Hepatocyte (in vitro differentiated cells): ENCODE measurements at places on chromosomes 12 and 14. TPM values are rescaled to one million over a fixed set of nuclear protein-coding genes. Genes with fewer than 3 reads are reported as not detected.

Gene OR10G3
- polyA plus RNA-seq, result not detected in 2 replicates

Gene ALDH1L2
- 5.9 and 6.5 TPM in 2 replicates for polyA plus RNA-seq

Gene TSPAN11
- polyA plus RNA-seq, result 3.3 and 5.2 TPM in 2 replicates

Gene TSHR
- polyA plus RNA-seq, result 0.43 and 0.83 TPM in 2 replicates

Gene ATXN7L3B
- 30.7 and 33.1 TPM in 2 replicates for polyA plus RNA-seq

Gene IRAK3
- 1.2 and 1.8 TPM in 2 replicates for polyA plus RNA-seq

Gene SYNDIG1L
- 0.40 TPM in 1 of 2 replicates, not detected in the other for polyA plus RNA-seq

Gene CLEC4C
- not detected in 2 replicates for polyA plus RNA-seq

Gene CLEC7A
- 1.3 and 2.3 TPM in 2 replicates for polyA plus RNA-seq

Gene OVCH1
- not detected in 2 replicates for polyA plus RNA-seq

Gene TAS2R9
- not detected in 2 replicates for polyA plus RNA-seq

Gene MMP19
- 10.8 and 16.4 TPM in 2 replicates for polyA plus RNA-seq

Gene LIN7A
- 3.0 and 5.2 TPM in 2 replicates for polyA plus RNA-seq

Gene EML5
- polyA plus RNA-seq, result 0.15 TPM in 1 of 2 replicates, not detected in the other

Gene SMOC1
- 2.1 and 3.4 TPM in 2 replicates for polyA plus RNA-seq

Gene TRMT61A
- 13.2 and 15.0 TPM in 2 replicates for polyA plus RNA-seq

Gene NTS
- polyA plus RNA-seq, result 2.2 and 3.2 TPM in 2 replicates

Gene AMN
- 217 and 247 TPM in 2 replicates for polyA plus RNA-seq

Gene ST8SIA1
- 0.77 and 0.88 TPM in 2 replicates for polyA plus RNA-seq

Gene P2RX2
- not detected in 2 replicates for polyA plus RNA-seq

Gene LTB4R2
- polyA plus RNA-seq, result 0.56 and 0.92 TPM in 2 replicates

Gene KLHL33
- polyA plus RNA-seq, result 0.05 and 0.19 TPM in 2 replicates

Gene GNB3
- 10.2 and 19.1 TPM in 2 replicates for polyA plus RNA-seq

Gene LRP1-AS
- polyA plus RNA-seq, result 0.59 TPM in 1 of 2 replicates, not detected in the other

Gene LRTM2
- polyA plus RNA-seq, result not detected in 2 replicates

Gene KRT83
- not detected in 2 replicates for polyA plus RNA-seq

Gene EMC9
- polyA plus RNA-seq, result 32.2 and 34.1 TPM in 2 replicates

Gene MAP3K9
- 4.1 and 4.4 TPM in 2 replicates for polyA plus RNA-seq

Gene TAS2R14
- 0.59 and 0.64 TPM in 2 replicates for polyA plus RNA-seq

Gene CCDC88C
- 4.3 and 5.9 TPM in 2 replicates for polyA plus RNA-seq

Gene KRT73
- not detected in 2 replicates for polyA plus RNA-seq

Gene RASAL1
- polyA plus RNA-seq, result 0.22 and 0.74 TPM in 2 replicates

Gene TAS2R19
- polyA plus RNA-seq, result 0.16 and 1.4 TPM in 2 replicates

Gene CDC42BPB
- polyA plus RNA-seq, result 9.4 and 10.2 TPM in 2 replicates

Gene GLT1D1
- polyA plus RNA-seq, result 1.1 and 1.9 TPM in 2 replicates

Gene WDHD1
- 4.1 and 4.4 TPM in 2 replicates for polyA plus RNA-seq

Gene CCDC197
- polyA plus RNA-seq, result not detected in 2 replicates

Gene SHMT2
- 85.3 and 126 TPM in 2 replicates for polyA plus RNA-seq

Gene CCDC177
- not detected in 2 replicates for polyA plus RNA-seq

Gene OAS1
- 18.6 and 24.2 TPM in 2 replicates for polyA plus RNA-seq

Gene DNAJC22
- 16.1 and 17.8 TPM in 2 replicates for polyA plus RNA-seq

Gene BIN2
- polyA plus RNA-seq, result 0.18 TPM in 1 of 2 replicates, not detected in the other

Gene CDK4
- 308 and 315 TPM in 2 replicates for polyA plus RNA-seq

Gene PPFIBP1
- 23.9 and 26.1 TPM in 2 replicates for polyA plus RNA-seq

Gene PAWR
- polyA plus RNA-seq, result 54.9 and 70.9 TPM in 2 replicates

Gene RIPK3
- 7.0 and 7.4 TPM in 2 replicates for polyA plus RNA-seq

Gene KRT75
- polyA plus RNA-seq, result not detected in 2 replicates

Gene OLR1
- polyA plus RNA-seq, result 6.4 and 20.8 TPM in 2 replicates

Gene NXPH4
- polyA plus RNA-seq, result 2.7 and 3.3 TPM in 2 replicates

Gene ZNF410
- polyA plus RNA-seq, result 32.9 and 42.1 TPM in 2 replicates

Gene A2M
- 426 and 463 TPM in 2 replicates for polyA plus RNA-seq

Gene NEUROD4
- polyA plus RNA-seq, result not detected in 2 replicates

Gene IFI27
- polyA plus RNA-seq, result 6.7 and 7.3 TPM in 2 replicates

Gene STYK1
- 0.09 and 0.58 TPM in 2 replicates for polyA plus RNA-seq

Gene KITLG
- 3.1 and 4.3 TPM in 2 replicates for polyA plus RNA-seq

Gene ANKLE2
- 45.3 and 52.5 TPM in 2 replicates for polyA plus RNA-seq

Gene TSPAN8
- 292 and 312 TPM in 2 replicates for polyA plus RNA-seq
